ENCODE measurements at places on chromosomes 3 and 15. TPM values are rescaled to one million over a fixed set of nuclear protein-coding genes. Genes with fewer than 3 reads are reported as not detected.

DNA sequence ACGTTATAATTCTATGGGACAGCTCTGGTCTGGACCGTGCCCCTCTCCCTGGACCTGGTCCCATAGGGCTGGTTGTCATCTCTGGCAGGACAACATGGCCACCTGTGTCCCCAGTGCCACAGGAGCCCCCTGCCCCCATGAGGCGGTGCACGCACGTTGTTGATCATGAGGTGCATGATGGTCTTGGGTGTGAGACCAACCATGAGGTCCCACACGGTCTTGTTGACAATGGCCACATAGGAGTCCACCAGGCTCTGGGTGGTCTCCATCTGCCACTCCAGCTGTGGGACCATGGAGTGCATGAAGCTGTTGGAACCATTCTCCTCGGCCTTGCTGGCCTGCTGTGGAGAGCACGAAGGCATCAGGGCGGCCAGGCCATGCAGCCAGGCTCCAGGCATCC, 19.7 kb downstream of the GOLGA6D start:
- DNase-seq = no peak

- no peak for DNase-seq
These were observed 486.8 kb upstream of the GOLIM4 start for GRCh38 chr3:168582503-168582902.

Gene ZBTB20
- 21.4 TPM for total RNA-seq

Gene RLBP1
- not detected for total RNA-seq

GRCh38 chr3:77513542-77513941, 473.6 kb downstream of the ROBO2 start:
- DNase-seq = peak; percentile 53

DNA sequence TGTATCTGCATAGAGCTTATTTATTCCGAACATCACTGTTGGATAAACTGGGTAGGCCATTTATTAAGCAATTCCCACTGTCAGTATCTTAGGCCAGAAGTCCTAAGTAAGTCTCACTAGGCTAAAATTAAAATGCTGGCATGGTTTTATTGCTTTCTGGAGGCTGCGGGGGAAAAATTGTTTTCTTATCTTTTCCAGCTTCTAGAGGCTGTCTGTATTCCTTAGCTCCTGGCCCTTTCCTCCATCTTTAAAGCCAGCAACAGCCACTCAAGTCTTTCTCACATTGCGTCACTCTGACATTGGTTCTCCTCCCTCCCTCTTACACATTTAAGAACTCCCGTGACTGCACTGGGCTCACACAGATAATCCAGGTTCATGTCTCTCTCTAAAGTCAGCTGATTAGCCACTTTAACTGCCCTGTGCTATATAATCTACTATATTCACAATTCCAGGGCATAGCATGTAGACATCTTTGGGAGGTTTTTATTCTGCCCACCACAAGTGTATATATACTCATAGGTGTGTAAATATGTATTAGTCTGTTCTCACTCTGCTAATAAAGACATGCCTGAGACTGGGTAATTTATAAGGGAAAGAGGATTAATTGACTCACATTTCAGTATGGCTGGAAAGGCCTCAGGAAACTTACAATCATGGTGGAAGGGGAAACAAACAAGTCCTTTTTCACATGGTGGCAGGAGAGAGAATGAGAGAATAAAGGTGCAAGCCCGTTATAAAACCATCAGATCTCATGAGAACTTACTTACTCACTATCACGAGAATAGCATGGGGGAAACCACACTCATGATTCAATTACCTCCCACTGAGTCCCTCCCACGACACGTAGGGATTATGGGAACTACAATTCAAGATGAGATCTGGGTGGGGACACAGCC, 113.5 kb upstream of the SLC7A14 start:
- DNase-seq = no peak

DNA sequence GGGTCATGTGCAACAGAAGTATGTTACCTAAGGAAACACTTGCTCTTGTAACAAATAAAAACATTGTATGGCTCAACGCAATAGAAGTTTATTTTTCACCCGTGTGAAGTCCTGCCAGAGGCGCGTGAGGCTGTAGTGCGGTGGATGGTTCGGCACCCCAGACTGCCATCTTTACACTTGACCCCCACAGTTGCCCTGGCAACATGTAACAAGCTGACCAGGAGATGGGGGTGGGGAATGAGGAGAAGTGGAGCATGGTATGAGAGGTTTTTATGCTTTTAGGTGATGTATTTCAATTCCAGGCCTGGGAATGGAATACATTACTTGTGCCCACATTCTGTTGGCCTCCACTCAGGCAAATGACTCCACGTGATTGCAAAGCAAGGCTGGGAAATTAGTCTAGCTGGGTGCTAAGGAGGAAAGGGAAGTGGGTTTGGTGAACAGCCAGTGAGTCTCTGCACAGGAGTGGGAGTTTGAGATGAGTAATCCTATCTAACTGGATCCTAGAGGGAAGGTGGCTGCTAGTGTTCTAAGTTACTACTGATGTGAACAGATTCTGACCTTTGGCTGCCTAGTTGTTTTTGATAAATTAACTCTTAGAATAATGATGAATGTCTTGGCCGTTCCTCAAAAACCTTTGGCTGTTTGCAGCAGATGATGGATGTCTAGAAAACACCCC, 33.8 kb upstream of the GREM1 start:
- peak; percentile 99 for DNase-seq

DNA sequence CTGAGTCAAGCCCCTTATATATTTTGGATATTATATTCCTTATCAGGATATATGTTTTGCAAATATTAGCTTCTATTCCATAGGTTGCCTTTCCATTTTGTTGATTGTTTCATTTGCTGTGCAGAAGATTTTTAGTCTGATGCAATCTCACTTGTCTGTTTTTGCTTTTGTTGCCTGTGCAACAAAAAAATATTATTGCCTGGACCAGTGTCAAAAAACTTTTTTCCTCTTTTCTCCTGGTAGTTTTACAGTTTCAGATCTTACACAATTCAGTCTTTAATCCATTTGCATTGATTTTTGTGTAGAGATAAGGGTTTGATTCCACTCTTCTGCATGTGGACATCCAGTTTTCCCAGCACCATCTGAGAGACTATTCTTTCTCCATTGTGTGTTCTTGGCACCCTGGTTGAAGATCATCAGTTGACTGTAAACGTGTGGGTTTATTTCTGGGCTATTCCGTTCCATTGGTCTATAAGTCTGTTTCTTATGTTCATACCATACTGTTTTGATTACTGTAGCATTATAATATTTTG, 228.9 kb upstream of the NR2E3 start:
- no peak for DNase-seq

GRCh38 chr3:11530153-11530721, 113.5 kb downstream of the VGLL4 start:
- peak; percentile 99 for DNase-seq

DNA sequence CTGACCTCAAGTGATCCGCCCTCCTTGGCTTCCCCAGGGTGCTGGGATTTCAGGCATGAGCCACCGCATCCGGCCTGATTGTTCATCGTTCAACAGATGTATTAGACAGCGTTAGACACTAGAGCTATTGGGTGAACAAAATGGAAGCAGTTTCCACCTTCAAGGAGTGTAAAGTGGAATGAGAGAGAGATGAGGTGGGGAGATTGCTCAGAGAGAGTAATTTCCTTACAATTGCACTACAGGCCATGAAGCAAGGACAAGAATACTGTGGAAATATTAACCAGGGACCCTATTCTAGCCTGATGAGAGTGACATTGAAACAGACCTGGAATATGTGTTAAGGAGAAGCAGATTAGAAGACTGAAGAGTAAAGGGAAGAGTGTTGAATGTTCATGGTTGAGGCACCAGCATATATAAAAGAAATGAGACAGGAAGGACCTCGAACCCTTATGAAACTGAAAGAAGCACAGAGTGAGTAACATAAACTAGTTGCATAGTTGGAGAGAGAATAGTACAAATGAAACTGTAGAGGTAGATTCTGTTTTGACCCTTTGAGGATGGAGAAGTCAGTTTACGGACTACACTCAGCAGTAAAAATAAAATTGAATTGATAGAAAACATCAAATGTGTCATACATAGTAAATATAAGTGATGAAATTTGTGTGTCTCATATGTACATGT, 7.2 kb downstream of the RTF1 start:
- no peak for DNase-seq

Gene CFAP100
- total RNA-seq = not detected

Gene TMEM115
- total RNA-seq = 48.7 TPM

GRCh38 chr3:17182166-17182565, 297.4 kb downstream of the PLCL2 start:
- no peak for DNase-seq

Gene ARL8B
- total RNA-seq = 64.1 TPM

DNA sequence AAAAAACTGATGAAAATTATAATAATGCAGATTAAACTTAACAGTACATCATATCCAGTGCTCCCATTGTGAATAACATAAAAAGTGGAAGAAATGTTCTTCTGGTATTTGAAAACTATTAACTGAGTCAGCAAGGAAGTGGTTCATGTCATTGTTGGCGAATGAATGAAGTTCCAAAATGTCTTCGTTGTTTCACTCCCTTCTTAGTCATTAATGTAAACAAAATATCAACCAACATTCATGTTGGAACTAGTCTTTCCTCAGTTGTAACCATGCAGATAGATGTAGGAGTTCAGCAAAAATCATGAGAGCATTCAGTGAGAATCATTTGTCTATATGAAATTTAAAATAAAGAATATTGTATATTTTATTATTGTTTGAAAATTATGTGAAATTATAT, 44.1 kb upstream of the ICE2 start:
- DNase-seq = peak; percentile 43

- DNase-seq = no peak
These were observed 37.2 kb downstream of the TRIM42 start for GRCh38 chr3:140715035-140715434.

DNA sequence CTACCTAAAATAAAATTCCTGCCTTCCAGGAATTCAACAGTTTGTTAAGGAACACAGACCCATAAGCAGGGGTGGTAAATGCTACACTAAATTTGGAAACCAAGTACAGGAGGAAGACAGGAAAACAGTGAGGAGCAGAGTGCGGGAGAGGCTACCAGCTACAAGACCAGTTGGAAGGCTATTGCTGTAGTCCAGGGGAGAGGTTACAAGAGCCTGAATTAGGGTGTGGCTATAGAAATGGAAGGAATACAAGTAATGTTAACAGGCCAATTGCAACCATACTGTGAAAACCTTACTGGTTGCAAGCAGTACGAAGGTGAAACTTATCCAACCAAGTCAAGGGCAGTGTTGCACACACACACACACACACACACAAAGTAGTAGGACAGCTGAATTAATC, 880 bp upstream of the ARMC8 start:
- DNase-seq = no peak

- peak; percentile 56 for DNase-seq
These were observed 110.5 kb upstream of the GAP43 start for GRCh38 chr3:115512565-115513415.

GRCh38 chr3:39718674-39719595, 90.5 kb upstream of the MYRIP start:
- peak; percentile 42 for DNase-seq

- DNase-seq = no peak
These were observed 111.7 kb upstream of the NR2F2 start for GRCh38 chr15:96218623-96219455.

Gene GOLGA8J
- 0.67 TPM for total RNA-seq

- no peak for DNase-seq
These were observed 622.1 kb downstream of the IGSF11 start for GRCh38 chr3:118412503-118412902.

DNA sequence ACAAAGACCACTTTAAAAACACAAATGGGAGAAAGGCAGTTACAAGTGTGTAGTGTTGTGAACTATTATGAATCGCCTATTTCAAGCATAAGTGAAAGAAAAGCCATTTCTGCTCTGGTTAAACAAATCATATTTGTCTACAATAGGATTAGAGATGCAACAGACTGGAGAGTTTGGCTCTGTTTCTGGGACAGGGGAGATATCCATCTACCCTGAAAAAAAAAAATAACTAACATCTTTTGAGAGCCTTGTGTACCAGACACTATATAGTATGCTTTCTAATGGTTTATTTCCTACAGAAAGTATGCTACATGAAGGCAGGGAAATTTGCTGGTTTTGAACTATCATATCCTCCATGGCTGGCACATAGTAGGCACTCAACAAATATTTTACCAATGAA, 106.7 kb upstream of the FHIT start:
- DNase-seq = no peak

DNA sequence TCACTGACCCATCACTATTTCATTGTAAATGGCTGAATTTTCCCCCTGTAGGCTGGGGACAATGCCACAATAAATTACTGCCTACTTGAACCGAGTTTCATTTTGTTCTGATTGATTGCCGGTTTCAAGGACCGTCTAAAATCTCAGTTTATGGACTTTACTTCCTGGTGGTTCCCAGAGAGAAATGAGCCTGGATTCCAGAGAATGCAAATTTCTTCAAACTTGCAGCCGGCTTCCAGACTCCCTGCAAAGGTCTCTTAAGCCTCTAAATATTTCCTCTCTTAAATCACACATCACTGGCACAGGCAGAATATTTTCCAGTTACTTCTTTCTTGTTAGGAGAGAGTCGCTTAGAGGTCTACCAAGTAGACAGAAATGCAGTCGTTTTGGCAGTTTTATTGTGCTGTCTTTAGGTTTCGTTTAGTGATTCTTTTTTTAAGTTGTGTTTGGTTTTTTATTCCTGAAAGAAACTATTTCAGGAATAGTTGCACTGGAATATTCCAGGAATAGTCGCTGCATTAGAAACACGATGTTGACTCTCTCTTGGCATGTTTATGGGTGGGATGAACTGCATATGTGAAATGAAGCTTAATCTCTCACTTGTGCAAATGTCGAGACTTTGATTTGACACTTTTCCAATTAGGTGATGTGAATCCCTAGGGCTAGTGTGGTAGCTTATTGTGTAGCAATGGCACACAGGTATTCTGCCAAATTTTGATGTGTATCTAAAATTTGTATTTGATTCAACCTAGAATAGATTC, 284.1 kb upstream of the NR2E3 start:
- peak; percentile 62 for DNase-seq

Gene ACTRT3
- 3.3 TPM for total RNA-seq

DNA sequence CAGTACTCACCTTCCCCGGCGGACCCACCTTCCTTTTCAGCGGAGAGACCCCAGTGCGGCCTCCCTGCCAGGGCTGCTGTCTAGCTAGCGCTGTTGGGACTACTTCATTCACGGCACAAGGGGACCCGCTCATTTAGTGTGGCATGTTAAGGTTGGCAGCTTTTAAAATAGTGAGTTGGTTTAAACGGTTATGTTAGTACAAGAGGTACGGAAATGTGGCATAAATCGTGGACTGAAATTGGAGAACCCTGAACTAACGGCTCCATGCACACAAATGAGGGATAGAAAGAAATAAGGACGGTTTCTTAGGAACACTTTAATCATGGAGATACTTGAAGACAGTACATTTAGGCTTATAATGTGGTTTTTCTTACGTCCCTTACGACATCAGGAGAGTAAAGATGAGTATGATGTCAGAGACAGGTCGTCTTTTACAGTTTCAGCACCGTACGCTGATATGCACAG, 752 bp downstream of the CEP63 start:
- peak; percentile 41 for DNase-seq

Gene MUC13
- not detected for total RNA-seq

Data from astrocyte (in vitro differentiated cells and primary cell).